K562 (cell line): ENCODE measurements at places on chromosomes 5 and 9.

DNA sequence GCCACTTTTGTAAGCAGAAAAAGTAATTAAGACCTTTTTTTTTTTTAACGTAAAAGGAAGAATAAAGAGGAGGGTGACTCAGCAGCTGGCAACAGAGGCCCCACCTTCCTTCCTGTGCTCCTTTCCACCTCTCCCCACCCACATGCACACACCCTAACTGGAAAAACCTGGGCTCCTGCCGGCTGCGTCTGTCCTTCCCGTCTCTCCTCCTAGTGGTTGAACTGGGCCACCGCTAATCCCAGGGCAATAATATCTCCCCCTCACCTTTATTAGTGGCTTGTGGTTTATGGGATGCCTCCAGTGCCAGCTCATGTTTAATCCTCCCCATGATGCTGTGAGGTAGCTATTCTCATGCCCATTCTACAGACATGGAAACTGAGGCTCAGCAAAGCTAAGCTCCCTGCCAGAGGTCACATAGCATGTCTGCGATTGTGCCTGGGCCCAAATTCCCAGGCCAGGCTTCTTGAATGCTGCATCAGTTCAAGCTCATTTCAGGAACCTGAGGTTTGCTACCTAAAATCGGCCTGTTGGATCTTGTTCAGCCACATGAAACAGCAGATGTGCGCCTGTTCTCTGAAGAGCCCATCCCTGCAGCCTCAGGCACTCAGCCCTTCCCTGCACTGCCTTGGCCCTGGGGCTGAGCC is 60.9 kb upstream of the IL17B start:
- peak; percentile 89 for DNase-seq

DNA sequence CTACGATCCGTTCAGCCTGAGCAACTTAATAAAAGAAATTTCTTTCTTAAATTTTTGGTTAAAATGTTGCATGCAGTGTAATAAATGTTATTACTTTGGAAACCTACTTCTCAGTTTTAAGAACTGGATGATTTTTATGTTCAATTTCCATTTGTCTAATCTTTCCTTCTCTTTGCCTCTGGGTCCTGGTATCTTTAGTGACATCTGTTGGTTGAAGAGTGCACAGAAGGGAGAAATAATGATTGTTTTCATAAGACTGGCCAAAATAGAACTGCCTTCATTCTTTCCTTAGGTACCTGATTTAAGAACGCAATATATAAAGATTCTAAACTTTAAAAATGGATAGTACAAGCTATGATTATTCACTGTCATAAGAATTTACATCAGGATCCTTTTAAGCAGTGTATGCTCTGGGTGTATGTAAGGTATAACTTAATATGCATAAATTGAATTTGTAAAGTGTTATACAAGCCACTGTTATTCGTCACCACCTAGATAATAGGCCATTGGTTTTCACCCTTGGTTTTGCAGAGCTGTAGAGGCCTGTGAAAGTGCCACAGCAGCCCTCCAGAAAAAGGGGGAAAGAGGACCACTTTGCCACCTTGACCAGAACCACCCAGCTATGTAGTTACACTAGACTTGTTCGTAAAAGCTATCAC is 82.8 kb upstream of the TLX3 start:
- no peak for DNase-seq

DNA sequence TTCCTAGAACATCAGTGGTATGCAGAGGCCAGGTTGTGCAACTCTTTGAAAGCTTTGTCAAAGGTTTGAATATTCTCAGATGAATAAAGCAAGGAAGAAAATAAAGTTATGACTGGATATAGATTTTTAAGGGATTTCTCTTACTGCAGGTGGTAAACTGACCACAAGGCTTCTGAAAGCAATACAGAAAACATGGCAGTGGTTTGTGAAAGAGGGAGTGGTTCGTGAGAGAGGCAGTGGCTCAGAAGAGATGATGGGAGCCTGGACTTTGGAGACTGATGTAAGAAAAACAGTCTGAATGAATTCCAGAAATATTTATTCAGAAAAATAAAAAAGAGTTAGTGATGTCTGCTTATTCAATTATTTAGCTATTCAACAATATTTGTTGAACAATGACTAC is 380.4 kb upstream of the CTNND2 start:
- DNase-seq = no peak

- DNase-seq = no peak
Measured at GRCh38 chr9:116355153-116355921, 201.7 kb downstream of the PAPPA start.

DNA sequence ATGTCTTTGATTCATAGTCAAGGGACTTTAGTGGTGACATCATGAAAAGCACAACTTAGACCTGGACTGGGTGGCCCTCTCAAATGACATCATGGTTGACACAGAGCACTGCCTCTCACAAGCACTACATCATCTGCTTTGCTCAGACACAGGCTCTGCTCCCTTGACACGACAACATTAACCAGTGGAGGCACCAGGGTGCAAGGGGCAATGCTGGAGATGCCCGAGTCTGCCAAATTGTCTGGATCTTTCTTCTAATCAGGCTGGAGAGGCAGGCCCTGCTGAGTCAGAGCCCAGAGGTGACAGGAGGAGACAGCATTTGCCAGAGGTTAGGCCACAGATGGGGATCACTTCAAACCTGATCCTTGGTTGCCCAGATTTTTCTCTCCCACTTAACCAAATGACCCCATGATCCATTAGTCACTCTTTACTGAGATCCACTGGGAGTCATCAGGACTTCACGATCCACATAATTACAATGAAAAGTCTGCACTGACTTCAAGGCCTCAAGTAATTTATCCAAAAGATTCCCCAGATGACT is 174.4 kb downstream of the SLIT3 start:
- DNase-seq = no peak

- peak; percentile 23 for DNase-seq
Measured at GRCh38 chr9:3732077-3733038, 206.6 kb upstream of the RFX3 start.

GRCh38 chr9:71642056-71642455 is 126.3 kb downstream of the CEMIP2 start:
- DNase-seq = no peak

DNA sequence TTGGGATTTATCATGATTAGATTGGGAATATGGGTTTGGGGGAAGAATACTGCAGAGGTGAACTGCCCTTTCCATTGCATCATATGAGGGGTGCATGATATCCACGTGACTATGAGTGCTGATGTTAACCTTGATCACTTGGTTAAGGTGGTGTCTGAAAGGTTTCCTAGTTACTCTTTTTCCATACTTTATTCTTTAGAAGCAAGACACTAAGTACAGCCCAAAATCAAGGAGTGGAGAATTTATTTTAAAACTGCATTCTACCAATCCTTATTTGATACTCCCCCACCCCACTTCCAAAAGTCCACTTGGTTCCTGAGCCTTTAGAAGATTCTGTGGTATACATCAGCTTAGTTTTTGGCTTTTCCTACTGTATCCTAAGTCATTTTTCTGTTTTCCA is 20.3 kb upstream of the STOM start:
- no peak for DNase-seq

- no peak for DNase-seq
Measured at GRCh38 chr5:89351222-89351621, 468.2 kb upstream of the MEF2C start.

- DNase-seq = peak; percentile 7
Measured at GRCh38 chr9:14007190-14007769, 306.7 kb downstream of the NFIB start.

- no peak for DNase-seq
Measured at GRCh38 chr5:84086511-84086910, 298.2 kb downstream of the EDIL3 start.

DNA sequence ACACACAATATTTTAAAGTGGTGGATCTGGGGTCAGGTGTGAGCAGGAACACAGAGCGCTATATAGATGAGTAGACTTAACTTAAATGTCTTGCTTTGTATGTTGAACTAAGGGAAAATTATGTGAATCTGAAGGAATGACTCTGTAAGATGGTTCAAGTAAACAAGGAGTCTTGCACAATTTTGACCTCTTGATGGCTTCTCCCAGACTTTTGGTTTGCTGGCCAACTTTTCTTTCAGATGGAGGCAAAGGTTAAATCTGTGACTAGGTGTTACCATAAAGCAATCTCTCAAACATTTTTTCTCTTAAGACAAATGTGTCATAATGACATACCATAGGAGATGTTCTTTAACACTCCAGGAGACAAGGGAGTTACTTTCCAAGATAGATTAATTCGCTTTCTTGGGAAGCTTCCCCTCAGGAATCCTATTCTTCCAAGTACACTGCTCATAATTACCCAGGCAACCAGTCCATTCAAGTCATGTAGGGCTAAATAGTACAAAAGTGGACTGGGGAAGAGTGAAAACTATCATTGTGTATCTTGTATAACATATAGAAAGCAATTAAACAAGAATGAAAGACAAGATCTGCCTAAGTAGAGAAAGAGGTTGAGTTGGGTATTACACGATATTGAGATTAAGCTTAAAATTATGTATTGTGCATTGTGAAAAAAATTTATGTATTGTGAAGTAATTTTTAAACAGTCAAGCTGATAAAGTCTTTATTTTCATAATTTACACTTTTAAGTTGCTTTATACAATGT is 60.3 kb upstream of the SLC27A6 start:
- no peak for DNase-seq

- no peak for DNase-seq
Measured at GRCh38 chr9:108496846-108497245, 358.9 kb downstream of the ACTL7B start.

GRCh38 chr5:62343428-62343827 is 37.4 kb downstream of the KIF2A start:
- no peak for DNase-seq

GRCh38 chr5:5198135-5198534 is 58.0 kb downstream of the ADAMTS16 start:
- no peak for DNase-seq

DNA sequence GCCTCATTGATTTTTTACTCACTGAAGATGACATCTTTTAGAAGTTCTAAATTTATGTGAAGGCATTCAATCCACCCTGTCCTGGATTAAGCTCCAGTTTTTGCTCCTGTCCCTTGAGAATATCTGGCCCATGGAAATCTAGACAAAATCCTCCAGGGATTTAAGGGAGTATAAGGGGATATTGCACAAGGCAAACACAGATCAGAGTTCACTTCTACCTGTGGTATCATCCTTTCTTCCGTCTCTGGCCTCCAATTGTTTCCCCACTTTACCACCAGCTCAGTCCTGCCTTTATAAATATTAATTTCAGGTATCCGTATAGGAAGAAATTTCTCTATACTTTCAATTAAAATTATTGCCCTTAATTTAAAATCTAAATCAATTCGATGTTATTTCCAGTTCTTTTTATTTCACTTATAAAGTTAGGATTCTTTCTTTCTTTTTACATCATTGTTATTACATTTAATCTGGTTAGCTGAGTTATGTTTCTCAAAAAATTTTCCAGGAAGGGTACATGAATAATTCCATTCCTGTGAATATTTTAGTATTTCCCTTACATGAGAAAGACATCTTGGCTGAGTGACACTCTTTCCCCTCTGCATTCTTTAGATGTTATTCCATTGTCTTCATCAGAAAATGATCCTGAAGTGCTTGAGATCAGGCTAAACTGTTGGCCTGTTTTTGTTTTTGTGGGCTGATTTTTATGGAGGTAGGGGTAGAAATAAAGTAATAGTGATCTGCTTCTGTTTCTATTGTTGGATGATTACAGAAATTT is 194.3 kb upstream of the MAP3K1 start:
- no peak for DNase-seq

DNA sequence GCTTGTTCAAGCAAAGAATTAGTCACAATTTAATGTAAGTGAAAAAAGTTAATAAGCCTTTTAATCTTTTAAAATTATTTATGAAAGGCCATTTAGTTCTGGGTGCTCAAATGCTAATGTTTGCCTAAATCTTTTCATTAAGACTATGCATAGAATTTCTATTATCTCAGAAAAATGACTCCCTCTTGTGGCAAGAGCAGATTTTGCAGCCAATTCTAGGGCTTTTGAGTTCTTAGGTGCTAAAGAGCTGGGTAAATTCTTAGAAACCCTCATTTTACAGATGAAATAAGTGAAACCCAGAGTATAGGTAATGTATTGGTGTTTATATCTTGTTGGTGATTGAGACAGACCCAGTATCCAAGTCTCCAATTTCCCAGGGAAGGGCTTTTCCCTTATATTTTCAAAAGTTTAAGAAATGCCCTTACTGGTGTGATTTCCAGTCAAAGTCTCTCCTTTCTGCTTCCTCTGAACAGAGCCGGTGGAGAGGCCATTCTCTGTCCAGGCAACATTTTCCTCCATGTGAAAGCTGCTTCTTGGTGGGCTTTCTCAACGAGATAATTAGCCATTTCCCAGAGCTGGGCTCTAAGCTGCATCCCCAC is 24.1 kb upstream of the PCSK5 start:
- peak; percentile 38 for DNase-seq

DNA sequence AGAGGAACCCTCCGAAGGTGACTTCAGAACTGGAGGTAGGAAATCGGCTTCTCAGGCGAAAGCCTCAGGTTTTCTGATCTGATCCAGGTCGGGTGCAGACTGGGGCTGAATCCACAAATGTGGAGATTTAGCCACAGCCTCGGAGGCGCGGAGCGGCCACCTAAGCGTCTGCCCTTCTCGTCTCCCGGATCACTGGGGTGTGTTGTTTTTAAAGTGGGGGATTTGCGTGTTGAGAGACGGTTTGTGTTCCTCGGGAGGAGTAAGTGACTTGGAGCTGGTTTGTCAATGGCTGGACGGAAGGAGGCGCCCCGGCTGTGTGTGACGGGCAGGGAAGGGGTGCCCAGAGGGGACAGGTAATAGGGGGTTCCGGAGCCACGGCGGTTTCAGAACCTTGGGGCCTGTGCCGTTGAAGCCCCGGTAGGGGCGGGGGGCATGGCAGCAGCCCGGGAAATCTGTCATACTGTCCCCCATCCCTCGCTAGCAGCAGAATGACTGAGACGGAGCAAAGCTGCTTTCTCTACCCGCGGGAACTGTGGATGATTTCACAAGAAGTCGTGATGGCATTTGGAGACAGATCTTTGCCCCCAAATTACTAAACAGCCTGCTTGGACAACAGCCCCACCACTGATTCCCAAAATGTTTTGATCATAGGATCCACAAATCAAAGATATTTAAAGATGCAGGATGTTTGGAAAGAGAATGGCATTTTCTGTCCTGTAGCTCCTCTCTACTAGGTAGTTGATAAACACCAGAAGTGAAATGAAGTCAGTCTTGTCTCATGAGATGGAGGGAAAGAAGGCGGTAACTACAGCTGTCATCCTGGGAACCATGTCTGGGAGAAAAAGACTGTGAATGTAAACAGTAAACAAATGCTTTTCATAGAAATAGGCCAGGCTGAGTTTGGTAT is 216.5 kb downstream of the PDZD2 start:
- DNase-seq = no peak

DNA sequence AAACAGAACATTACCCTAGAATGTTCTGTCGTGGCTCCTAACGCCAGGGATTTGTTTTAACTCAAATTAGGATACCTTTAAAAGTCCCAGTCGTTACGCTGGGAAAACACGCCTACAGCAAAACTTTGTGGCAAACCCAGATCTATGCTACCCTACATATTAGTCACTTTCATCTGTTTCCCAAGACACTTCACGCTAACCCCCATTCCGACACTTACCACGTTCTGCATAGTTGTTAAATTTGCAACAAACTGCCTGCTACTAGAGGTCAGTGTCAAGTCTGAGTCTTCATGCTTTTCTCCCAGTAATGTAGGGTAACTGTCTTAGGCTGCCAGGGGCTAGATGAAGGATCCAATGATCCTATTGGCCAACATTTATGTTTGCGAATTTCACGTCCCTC is 140.3 kb downstream of the RASEF start:
- no peak for DNase-seq
